ENCODE measurements at places on chromosomes 2 and 18.

GRCh38 chr2:145740302-145740701, 1220.4 kb upstream of the ZEB2 start:
- H3K4me3 ChIP-seq = no peak overlapping the region
- DNase-seq = no peak
- H3K27ac ChIP-seq = peak overlapping the region; percentile 66
- H3K4me1 ChIP-seq = peaks cover 29% of the 10 kb centered on the region

DNA sequence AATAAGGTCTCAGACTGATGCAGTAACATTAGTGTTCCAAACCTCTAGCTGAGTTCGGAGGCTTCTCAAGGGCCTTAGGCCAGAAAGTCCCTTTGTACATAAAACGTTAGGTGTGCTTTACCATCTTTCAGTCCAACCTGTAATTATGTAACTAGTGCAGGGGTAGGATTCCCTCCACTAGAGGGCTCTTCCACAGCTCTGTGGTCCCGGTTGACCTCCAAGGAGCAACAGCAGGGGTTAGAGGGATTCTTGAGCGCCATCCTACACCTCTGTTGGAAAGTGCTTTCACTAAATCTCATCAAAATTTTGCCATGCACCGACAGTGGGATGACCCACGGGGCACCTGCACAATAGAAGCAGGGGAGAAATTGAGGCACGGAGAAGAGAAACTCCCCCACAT, 155.8 kb upstream of the LRP1B start:
- DNase-seq = no peak
- no peaks in the 10 kb centered on the region for H3K27me3 ChIP-seq
- H3K4me1 ChIP-seq = no peaks in the 10 kb centered on the region
- H3K4me3 ChIP-seq = no peak overlapping the region

GRCh38 chr2:25491966-25492532, 150.3 kb upstream of the DNMT3A start:
- no peak overlapping the region for H3K4me3 ChIP-seq
- no peaks in the 10 kb centered on the region for H3K27me3 ChIP-seq
- no peak overlapping the region for H3K27ac ChIP-seq

- H3K27me3 ChIP-seq = no peaks in the 10 kb centered on the region
- peaks cover 8% of the 10 kb centered on the region for H3K36me3 ChIP-seq
- no peak overlapping the region for H3K27ac ChIP-seq
- H3K4me3 ChIP-seq = no peak overlapping the region
- H3K4me1 ChIP-seq = no peaks in the 10 kb centered on the region
These were observed 5.8 kb upstream of the CNDP1 start for GRCh38 chr18:74528478-74528877.

GRCh38 chr2:37637190-37637860, 34.1 kb downstream of the CDC42EP3 start:
- DNase-seq = no peak
- H3K36me3 ChIP-seq = peaks cover 26% of the 10 kb centered on the region
- no peaks in the 10 kb centered on the region for H3K27me3 ChIP-seq
- peak overlapping the region; percentile 99 for H3K27ac ChIP-seq
- peaks cover 90% of the 10 kb centered on the region for H3K4me1 ChIP-seq

DNA sequence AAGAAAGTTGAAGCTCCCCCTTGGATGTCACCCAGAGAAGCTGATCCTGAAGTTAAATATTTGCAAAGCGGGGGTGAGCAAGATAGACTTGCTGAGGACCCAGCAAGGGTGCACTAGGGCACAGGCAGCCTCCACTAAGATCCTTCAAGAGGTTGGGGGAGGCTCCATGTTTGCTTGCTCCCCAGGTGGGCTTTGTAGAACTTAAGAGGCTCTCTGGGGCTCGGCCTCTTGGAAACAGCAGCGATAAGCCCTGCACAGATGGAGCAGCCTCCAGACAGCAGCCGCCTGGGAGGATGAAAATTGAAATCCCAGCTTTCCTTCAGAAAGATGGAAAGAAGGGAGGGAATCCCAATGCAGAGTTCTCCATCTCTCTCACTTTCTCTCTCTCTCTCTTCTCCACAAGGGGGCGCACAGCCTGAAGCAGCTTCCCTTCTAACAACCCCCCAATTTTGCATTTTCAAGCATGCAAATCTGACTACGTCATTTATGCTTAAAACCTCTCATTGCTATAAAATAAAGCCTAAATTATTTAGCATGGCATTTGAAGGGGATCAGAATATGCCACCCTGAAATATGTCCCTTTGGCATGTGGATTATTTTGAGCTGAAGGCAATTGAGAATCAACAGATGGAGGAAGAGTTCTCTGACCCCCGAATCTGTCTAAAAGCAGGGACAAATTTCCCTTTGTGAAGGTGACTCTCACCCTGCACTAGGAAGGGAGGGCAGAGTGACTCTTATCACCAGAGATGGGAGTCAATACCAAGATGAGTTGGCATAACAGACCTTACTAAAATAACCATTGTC, 185.7 kb upstream of the KLHL29 start:
- DNase-seq = no peak
- H3K27ac ChIP-seq = no peak overlapping the region
- no peaks in the 10 kb centered on the region for H3K36me3 ChIP-seq
- H3K4me3 ChIP-seq = no peak overlapping the region
- peaks cover 3% of the 10 kb centered on the region for H3K27me3 ChIP-seq

- DNase-seq = no peak
- no peaks in the 10 kb centered on the region for H3K4me1 ChIP-seq
- H3K4me3 ChIP-seq = no peak overlapping the region
- H3K27ac ChIP-seq = no peak overlapping the region
These were observed 39.9 kb downstream of the MYO3B start for GRCh38 chr2:170217778-170218251.

DNA sequence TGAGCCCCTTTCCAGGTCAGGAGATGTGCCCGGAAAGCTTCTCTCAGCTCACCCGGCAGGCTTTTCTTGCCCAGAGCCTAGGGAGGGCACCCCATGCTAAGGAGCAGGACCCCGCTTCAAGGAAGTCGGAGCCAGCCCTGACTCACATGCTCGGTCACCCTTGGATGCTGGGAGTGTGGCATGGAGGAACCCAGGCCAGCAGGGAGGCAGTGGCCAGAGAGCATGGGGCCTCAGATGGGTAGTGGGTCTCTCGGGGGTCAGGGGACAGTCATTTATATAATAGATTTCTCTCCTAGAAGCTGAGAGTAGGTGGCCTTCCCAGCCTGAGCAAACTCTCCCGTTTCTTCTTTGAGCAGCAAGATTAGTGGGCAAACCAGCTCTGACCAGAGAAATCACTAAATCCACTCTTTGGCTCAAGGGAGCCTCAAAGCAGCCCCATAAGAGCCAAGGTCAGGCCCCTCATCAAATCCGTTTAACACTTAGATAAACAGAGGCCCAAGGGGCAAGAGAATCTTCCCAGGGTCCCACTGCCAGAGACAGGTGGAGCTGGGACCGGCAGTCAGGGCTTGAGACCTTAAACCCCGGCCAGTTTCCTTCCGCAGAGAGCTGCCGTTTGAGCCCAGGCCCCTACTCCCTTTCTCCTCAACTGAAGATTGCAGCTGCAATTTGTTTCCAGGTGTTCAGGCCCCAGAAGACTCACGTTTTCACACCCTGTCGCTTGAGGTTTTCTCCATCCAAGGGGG, 113.1 kb downstream of the CYP26B1 start:
- no peaks in the 10 kb centered on the region for H3K27me3 ChIP-seq
- no peaks in the 10 kb centered on the region for H3K36me3 ChIP-seq

DNA sequence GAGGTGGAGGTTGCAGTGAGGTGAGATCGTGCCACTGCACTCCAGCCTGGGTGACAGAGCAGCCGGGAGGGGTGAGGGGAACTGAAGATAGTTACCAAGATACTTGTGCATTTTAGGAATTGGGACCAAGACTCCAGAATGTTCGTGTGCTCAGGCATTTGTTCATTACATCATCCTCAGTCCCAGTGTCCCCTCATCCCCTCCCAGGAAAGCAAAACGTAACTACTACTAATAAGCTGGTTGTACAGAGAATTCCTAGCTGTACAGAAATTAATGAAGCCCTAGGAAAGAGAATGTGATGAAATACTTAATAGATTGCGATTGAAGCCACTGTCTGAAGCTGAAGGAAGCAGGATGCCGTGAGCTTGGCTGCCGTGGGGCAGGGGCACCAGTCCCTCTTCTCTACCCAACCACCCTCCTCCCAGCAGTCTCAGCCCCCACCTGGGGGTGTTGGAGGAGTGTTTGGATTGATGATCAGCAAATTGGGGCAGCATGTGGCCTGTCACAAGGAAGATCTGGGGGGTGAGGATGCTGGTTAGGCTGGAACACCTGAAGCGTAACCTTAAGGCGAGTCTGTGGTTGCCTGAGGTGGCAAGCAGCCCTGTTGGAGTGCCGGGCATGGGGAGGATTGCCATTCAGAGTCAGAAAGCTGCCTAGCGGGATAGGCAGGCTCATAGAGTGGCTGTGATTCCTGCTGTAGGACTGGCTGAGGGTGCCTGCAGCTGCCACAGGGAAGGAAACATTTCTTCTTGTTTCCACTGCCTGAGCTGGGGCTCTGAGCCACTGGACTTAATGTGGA, 140.9 kb downstream of the SH3RF3 start:
- peaks cover 5% of the 10 kb centered on the region for H3K4me1 ChIP-seq
- H3K27me3 ChIP-seq = no peaks in the 10 kb centered on the region
- DNase-seq = no peak
- H3K4me3 ChIP-seq = no peak overlapping the region
- no peak overlapping the region for H3K27ac ChIP-seq

DNA sequence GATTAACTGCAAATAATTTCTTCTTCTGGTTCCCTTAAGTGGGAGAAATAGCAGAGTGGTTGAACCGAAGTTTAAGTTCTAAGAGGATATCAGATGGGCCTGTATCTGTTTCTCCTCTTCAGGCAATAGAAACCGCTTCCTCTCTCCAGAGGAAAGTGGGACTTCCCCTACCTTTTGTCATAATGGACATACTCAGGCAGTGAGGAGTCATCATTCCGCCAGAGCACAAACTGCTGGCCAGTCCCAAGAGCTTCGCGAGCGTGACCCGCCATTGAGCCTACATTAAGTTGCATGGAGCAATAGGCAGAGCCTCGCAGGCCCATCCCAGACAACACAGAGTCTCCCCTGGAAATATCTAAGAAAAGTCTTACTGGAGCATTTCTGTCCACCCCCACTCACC, 158.9 kb downstream of the LDLRAD4 start:
- H3K4me1 ChIP-seq = peaks cover 94% of the 10 kb centered on the region
- H3K27ac ChIP-seq = peak overlapping the region; percentile 98
- H3K27me3 ChIP-seq = no peaks in the 10 kb centered on the region
- DNase-seq = no peak
- H3K4me3 ChIP-seq = peak overlapping the region; percentile 75
- peaks cover 1% of the 10 kb centered on the region for H3K36me3 ChIP-seq

GRCh38 chr2:134201533-134201932, 52.3 kb upstream of the MGAT5 start:
- no peak overlapping the region for H3K4me3 ChIP-seq
- no peak for DNase-seq
- peaks cover 62% of the 10 kb centered on the region for H3K4me1 ChIP-seq
- peak overlapping the region; percentile 44 for H3K27ac ChIP-seq
- H3K27me3 ChIP-seq = no peaks in the 10 kb centered on the region

DNA sequence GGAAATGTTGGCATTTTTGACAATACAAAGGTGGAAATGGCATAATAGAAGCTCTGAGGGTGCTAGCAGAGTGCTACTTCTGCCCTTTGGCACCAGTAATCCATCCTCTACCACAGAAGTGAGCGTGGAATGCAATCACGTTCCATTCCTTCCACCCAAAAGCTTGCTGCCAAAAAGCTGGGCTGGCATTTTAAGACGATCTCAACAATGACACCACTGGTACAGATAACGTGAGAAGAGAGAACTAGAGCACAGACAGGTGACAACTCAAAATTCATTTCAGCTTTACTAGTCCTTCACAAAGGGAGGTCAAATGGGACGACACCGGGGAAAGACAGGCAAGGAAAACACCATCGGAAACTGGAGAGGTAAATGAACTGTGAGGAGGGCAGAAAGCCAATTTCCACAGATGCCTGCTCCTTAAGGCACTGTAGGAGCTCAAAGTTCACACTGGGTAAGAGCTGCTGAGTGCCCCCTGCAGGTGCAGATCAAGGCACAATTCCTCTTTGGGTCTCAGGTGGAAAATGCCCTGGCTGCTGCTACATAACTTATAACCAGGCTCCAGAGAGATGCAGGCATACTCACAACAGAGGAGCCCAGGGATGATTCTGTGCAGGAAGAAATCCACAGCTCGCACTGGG, 50.7 kb upstream of the RNU4ATAC start:
- H3K4me1 ChIP-seq = peaks cover 41% of the 10 kb centered on the region
- no peak overlapping the region for H3K4me3 ChIP-seq
- H3K36me3 ChIP-seq = peaks cover 45% of the 10 kb centered on the region
- DNase-seq = no peak
- no peak overlapping the region for H3K27ac ChIP-seq

DNA sequence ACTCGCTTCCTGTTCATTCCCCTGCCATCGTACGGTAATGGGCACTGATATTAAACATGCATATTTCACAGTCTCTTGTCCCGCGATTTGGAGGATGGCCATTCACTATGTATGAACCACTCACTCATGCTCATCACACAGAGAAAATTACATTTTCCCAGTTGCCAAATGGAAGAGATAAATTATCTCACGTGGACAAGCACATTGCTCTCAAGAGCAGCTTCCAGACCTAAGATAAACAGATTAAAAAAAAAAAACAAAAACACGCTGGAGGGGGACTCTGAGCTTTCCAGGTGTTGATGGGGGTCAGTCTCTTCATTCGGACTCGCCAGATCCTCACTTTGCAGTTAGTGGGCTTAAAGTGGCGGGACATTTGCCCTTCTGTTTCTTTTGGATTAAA, 1.7 kb upstream of the MAPK4 start:
- no peak overlapping the region for H3K27ac ChIP-seq
- no peak for DNase-seq
- no peak overlapping the region for H3K4me3 ChIP-seq
- H3K4me1 ChIP-seq = peaks cover 7% of the 10 kb centered on the region
- H3K27me3 ChIP-seq = peaks cover 74% of the 10 kb centered on the region

- no peaks in the 10 kb centered on the region for H3K4me1 ChIP-seq
- H3K27me3 ChIP-seq = peaks cover 5% of the 10 kb centered on the region
- no peak overlapping the region for H3K27ac ChIP-seq
- no peak for DNase-seq
These were observed 33.3 kb downstream of the SRD5A2 start for GRCh38 chr2:31547485-31547884.

DNA sequence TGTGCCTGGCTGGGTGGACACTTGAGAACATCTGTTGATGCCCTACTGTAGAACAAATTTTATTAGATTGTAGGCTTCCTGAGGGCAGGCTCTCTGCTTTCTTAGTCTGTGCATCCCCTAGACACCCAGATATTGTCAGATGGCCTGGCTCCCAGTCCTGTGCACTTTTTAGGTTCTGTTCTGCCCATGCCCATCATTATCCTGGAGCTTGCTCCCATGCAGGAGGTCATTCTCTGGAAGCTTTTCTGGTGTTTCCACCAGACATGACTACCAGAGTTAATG, 213.3 kb downstream of the MYCN start:
- no peak overlapping the region for H3K4me3 ChIP-seq
- no peaks in the 10 kb centered on the region for H3K4me1 ChIP-seq
- H3K27ac ChIP-seq = no peak overlapping the region
- no peak for DNase-seq
- peaks cover 4% of the 10 kb centered on the region for H3K27me3 ChIP-seq
- no peaks in the 10 kb centered on the region for H3K36me3 ChIP-seq

GRCh38 chr2:143296089-143296488, 166.9 kb downstream of the ARHGAP15 start:
- H3K27ac ChIP-seq = no peak overlapping the region
- DNase-seq = no peak
- H3K4me1 ChIP-seq = peaks cover 51% of the 10 kb centered on the region
- H3K27me3 ChIP-seq = no peaks in the 10 kb centered on the region
- peaks cover 23% of the 10 kb centered on the region for H3K36me3 ChIP-seq
- no peak overlapping the region for H3K4me3 ChIP-seq

GRCh38 chr2:42198466-42198865, 29.3 kb downstream of the EML4 start:
- H3K36me3 ChIP-seq = peaks cover 24% of the 10 kb centered on the region
- H3K4me3 ChIP-seq = no peak overlapping the region
- peaks cover 72% of the 10 kb centered on the region for H3K4me1 ChIP-seq
- no peaks in the 10 kb centered on the region for H3K27me3 ChIP-seq
- DNase-seq = no peak

All from activated T-cell treated with anti-CD3 and anti-CD28 coated beads, Interleukin-2, amount 50 U/mL, for 24 hours (primary cell).